ENCODE measurements at places on chromosomes 4 and X.

DNA sequence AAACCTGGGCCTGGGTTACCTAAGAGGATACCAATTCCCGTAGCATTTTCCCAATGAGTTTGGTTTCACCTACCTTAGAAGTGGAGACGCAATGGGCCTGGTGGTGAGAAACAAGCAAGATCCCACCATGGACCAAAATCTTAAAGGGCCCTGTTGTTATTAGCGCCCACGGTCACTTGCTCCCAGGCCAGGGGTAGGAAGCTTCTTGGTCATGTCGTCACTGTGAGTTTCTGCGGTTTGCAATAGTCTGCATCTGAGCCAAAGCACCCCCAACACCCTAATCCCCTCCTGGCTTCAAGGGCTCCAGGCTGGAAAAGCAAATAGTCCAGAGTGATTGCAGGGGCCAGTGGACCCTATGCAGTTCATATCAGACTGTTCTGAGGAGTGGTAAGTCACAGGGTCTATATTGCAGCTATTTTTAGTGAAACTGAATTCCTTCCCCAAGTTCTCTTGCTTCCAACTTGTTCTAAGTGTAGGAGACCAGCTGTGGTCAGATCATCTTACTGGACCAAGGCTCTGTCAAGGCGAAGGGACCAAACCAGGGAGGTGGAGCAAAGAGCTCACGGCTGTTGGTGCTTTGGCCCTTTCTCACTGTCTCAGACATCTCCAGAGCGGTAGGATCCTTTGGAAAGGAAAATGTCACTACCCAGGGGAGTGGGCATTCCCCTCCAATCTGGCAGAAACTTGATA lies 307.9 kb upstream of the F9 start:
- no peak for DNase-seq

- no peak for DNase-seq
Measured at GRCh38 chr4:138158746-138159297, 83.3 kb downstream of the SLC7A11 start.

- no peak for DNase-seq
Measured at GRCh38 chr4:88440146-88440545, 16.8 kb upstream of the HERC5 start.

DNA sequence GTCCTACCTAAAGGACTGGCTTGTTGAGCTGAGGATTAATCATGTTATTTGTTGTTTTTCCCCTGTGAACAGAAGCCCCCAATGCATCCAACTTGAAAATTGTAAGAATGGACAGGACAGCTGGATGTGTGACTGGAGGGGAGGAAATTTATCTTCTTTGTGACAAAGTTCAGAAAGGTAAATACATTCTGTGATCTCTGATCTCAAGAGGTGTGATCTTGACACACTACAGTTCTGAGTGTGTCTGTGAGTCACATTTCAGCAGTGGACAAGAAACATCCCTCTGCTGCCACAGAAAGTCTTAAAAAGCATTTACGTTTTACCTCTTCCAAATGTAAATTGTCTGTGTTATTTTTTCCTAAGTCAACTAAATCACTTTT lies 79.3 kb downstream of the NFKB1 start:
- no peak for DNase-seq

DNA sequence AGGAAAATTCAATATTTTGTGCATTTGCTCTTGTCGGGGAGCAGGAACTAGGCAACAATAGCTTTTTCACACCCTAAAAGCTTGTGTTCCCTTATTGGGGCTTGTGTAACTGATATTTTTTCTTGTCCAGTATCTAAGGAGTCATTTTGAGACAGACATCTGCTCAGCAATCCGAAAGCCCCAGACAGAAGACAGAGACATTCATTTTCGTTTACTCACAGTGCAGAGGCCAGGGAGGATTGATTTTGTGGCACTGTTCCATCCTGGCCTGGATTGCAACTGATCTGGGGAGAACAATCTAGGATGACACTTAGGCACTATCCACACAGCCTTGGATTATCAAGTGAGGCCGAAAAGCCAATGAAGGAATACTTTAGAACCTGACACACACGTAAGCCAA lies 27.4 kb upstream of the PLAC1 start:
- no peak for DNase-seq
